ENCODE measurements at places on chromosomes 2 and 18.

GRCh38 chr2:37350034-37350433, 5.6 kb downstream of the QPCT start:
- no peak for DNase-seq

GRCh38 chr2:12070581-12070980, 324.1 kb downstream of the LPIN1 start:
- DNase-seq: no peak

GRCh38 chr2:58612973-58613372, 371.8 kb upstream of the FANCL start:
- DNase-seq: no peak

- no peak for DNase-seq
Measured at GRCh38 chr2:188609321-188610049, 317.8 kb downstream of the GULP1 start.

DNA sequence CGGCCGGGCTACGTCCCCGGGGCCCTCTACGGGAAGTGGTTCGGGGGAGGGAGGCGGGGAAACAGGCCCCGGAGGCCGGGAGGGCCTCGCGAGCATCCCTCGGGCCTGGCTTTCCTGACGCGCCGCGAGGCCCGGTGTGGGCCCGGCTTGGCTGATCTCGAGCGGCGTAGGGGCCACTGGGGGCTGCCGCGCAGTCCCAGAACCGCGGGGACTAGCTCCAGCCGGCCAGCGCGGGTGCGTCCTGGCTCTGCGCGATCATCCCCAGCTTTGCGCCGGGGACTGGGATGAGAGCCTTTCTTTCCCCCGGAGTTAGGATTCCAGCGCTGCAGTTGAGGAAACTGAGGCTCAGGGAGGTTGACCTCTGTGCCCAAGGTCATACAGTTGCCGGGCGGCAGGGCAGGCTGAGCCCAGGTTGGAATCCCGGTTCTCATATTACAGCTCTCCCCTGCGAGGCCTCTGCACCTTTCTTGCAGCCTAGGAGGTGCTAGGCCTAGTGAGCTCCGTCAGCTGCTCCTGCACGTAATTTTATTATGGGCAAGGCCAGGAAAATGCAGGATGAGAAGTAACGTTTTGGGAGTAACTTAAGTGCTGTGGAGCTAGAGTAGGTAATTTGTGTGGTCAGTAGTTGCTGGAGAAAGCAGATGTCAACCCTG, 501 bp downstream of the LPIN1 start:
- no peak for DNase-seq

- no peak for DNase-seq
Measured at GRCh38 chr2:888211-888801, 62.3 kb upstream of the SNTG2 start.

- no peak for DNase-seq
Measured at GRCh38 chr2:198615972-198616371, 811.6 kb downstream of the PLCL1 start.

- no peak for DNase-seq
Measured at GRCh38 chr2:7972670-7973069, 709.2 kb upstream of the ID2 start.

GRCh38 chr2:129302106-129302505, 677.4 kb upstream of the RAB6C start:
- no peak for DNase-seq

- no peak for DNase-seq
Measured at GRCh38 chr2:182318466-182319220, 108.2 kb downstream of the PDE1A start.
